ENCODE measurements at places on chromosomes 1 and 21.

GRCh38 chr1:2234762-2235113 is 6.6 kb downstream of the SKI start:
- no peak for DNase-seq

DNA sequence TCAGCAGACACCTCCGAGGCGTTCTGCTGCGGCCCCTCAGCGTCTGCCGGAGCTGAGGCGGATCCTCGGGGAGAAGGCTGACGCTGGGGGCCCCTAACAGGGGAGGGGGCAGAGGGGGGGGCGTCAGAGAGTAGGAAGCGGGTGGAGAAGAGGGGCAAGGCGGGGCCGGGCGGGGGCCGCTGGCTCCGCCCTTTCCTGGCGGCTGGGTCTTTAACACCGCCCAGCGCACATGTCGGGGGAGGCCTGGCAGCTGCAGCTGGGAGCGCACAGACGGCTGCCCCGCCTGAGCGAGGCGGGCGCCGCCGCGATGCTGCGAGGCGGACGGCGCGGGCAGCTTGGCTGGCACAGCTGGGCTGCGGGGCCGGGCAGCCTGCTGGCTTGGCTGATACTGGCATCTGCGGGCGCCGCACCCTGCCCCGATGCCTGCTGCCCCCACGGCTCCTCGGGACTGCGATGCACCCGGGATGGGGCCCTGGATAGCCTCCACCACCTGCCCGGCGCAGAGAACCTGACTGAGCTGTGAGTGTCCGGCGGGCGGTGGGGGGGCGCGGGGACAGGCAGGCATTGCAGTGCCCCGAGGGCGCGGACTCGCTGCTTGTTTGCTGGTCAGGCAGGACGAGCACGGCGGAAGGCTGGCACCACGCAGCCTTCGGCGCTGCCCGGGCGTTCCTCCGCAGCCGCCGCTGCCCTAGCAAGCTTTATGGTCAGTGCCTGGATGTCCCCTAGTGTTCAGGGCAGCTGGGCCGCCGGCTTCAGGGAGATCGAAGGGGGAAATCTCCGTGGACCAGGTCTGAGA is at the start of gene NTRK1:
NTRK1 (plus strand) TSS at position 238 of the 796 bp plus-strand sequence; CDS start at position 308, 70 bp downstream.
- peak; percentile 64 for DNase-seq

DNA sequence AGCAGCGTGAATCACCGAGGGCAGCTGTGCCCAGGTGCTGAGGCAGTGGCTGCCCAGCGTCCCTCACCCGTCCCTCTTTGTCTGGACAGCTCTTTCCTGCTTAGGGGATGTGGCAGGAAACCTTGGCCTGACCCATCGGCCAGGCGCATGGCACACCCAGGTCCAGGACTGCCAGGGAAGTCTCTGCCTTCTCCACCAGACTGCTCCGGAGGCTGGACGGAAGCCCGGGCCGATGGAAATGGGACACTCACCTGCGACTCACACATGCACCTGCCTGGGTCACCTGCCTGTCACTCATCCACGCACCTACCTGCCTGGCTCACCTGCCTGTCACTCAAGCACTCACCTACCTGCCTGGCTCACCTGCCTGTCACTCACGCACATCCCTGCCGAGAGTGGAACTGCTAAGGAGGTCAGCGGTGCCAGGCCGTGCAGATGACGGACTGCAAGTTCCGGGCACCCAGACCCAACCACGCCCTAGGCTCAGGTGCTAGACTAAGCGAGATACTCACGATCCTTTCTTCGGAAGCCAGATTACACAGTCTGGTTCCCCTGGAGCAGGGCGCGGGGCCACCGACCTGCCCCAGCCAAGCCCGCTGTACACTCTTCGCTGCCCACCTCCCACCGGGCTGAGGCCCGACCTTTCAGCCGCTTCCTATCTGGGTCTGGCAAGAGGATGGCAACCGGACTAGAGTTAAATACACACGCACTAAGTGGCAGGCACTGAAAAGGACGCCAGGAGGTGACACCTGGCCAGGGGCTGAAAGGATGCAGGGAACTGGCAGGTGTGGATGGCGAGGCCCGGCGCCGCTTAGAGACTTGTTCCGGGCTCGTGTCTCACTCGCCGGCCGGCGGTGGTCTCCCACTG is 1.1 kb downstream of the UBE2J2 start:
- DNase-seq: no peak

DNA sequence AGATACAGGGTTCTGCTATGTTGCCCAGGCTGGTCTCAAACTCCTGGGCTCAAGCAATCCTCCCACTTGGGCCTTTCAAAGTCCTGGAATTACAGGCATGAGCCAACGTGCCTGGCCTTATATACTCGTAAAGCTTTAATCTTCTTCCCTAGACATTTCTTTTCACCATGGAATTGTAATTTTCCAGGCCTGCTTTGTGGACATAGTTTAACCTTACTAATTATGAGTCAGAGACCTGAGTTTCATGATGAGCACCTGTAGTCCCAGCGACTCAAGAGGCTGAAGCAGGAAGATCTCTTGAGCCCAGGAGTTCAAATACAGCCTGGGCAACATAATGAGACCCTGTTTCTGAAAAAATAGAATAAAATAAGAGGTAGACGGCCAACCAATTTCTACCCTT is 12.3 kb downstream of the PATJ start:
- DNase-seq: no peak

DNA sequence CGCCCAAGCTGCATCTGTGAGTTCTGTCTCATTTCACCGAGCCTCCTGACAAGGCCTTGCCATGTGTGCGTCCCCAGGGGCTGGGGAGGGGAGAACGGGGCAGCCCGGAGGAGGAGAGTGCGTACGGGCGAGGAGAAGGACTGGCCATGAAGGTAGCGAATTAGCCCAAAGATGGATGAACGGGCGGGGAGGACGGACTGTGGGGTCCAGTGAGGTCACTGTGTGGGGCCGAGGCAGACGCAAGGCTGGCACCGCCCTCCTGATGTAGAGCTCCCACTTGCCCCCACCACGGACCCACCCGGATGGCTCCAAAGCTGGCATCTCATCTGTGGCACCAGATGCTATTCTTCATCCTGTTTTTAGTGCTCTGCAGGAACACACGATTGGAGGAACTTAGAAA is 330.4 kb downstream of the AJAP1 start:
- no peak for DNase-seq

DNA sequence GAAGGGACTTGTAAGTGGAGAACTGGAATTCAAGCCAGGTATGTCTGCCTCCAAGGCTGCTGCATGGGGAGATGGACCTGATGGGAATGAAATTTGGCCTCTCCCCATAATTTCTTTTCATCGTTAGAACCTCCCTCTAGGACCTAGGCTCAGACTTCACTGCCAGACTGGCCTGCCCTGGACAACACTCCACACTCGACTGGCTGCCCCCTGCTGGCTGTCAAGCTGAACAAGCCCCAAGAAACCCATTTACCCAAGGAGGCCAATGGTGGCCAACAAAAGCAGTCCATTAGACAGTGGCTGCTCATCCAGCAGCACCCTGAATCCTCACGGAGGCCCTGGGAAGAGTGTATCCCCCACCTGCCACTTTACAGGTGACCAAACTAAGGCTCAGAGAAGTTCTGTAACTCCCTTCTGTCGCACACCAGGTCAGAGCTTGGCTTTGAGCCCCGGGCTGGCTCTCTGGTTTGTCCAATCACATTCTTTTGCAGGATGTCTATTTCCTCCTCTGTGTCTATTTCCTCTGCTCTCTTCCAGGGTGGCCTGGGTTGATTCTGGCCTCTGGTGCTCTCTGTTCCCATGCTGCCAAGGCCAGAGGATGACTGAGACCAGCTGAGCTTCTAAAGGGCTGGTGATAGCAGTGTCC is 3.8 kb downstream of the RNF186 start:
- peak; percentile 63 for DNase-seq

DNA sequence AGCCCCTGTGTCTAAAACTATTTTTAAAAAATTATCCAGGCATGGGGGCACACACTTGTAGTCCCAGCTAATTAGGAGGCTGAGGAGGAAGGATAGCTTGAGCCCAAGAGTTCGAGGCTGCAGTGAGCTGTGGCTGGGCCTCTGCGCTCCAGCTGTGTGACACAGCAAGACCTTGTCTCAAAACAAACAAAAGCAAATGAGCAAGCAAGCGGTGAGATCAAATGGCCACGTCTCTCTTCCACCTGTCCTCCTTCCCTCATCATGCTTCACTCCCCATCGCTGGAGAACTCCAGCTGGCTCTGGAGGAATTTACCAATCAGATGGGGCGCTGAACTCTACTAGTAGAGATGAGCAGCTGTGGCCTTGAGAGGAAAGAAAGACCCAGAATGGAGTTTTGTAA is 14.0 kb upstream of the REN start:
- DNase-seq: no peak

GRCh38 chr1:30521261-30521865 is 202.0 kb downstream of the MATN1 start:
- no peak for DNase-seq

- DNase-seq: no peak
Measured at GRCh38 chr1:165610866-165611265, 20.2 kb upstream of the MGST3 start.

DNA sequence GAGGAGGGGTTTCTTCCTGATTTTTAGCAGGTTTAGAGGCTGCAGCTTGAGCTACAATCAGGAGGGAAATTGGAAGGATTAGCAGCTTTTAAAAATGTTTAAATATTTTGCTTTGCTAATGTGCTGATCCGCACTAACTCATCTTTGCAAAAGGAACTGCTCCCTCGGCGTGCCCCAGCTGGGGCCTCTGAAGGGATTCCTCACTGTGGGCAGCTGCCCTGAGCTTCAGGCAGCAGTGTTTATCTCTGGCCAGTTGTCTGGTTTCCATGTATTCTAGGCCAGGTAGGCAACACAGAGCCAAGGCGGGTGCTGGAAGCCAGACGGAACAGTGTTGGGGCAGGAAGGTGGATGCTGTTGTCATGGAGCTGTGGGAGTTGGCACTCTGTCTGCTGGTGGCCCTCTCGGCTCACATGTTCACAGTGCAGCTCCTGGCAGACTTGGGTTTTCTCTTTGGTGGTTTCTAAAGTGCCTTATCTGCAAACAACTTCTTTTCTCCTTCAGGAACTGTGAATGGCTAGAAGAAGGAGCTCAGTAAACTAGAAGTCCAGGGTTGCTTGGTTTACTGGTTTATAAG is 18.9 kb downstream of the NECAP2 start:
- no peak for DNase-seq

All from activated naive CD8-positive, alpha-beta T cell treated with anti-CD3 and anti-CD28 coated beads, Interleukin-2, amount 50 U/mL, for 24 hours (primary cell).